Pancreas (tissue), 10 donors: ENCODE measurements at places on chromosomes 3 and 15. TPM values are rescaled to one million over a fixed set of nuclear protein-coding genes. Genes with fewer than 3 reads are reported as not detected.

GRCh38 chr3:102599819-102600576, 165.2 kb downstream of the ZPLD1 start:
- no peak for DNase-seq

GRCh38 chr15:65060641-65061397, 7.0 kb downstream of the RASL12 start:
- no peak for DNase-seq

The RHO gene
- not detected for total RNA-seq

DNA sequence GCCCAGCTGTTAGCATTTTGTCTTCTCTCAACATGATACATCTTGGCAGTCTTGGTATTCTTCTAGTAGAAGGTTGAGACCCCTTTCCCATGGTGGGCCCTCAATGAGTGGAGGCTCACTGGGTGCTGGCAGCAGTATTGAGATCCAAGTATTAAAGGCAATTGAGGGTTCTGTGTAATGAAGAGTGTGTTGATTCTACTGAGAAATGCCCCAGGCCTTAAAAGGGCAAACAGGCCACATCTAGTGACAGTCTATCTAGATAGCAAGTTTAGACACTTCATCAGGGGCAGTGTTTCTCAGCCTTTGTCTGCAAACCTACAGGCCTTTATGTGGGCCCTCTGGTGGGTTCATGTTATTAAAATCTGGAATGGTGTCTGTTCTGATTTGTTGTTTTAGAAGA, 9.5 kb downstream of the PPP2R3A start:
- DNase-seq = no peak

The C3orf49 gene
- not detected for total RNA-seq
